ENCODE measurements at places on chromosomes 7 and 10.

- no peak for DNase-seq
Observed at GRCh38 chr10:89550509-89550908, 15.1 kb upstream of the SLC16A12 start.

GRCh38 chr10:36023939-36024338, 381.8 kb upstream of the FZD8 start:
- peak; percentile 19 for DNase-seq

DNA sequence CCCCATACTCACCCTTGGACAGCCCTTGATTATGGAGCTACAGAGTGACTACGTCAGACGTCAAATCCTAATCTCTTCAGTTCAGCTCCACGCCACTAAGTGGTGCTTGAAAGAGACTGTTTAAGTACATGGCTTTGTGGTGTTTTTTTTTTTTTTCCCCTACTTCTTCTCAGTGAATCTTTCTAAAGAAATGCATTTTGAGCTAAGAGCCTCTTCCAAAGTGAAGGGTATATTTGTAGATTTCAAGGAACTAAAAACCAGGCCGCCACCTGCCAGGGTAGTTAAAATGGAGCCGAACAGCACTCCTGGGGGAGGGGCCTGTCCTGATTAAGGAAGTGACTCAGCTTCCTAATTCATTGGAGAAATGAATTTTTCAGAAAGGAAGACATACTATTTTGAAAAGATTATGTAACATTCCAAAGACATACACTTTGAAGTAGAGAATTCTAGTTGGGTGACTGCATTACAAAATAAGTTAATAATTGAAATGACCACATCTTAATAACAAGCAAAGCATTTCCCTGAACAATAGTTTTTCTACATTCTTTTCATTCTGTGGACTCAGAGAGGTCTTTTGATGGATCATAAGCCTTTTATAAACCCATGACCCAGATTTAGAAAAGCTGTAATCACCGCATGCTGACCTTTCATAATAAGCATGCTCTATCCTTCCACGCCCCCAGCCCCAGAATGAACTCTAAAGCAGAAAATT, 20.6 kb upstream of the VPS41 start:
- no peak for DNase-seq

DNA sequence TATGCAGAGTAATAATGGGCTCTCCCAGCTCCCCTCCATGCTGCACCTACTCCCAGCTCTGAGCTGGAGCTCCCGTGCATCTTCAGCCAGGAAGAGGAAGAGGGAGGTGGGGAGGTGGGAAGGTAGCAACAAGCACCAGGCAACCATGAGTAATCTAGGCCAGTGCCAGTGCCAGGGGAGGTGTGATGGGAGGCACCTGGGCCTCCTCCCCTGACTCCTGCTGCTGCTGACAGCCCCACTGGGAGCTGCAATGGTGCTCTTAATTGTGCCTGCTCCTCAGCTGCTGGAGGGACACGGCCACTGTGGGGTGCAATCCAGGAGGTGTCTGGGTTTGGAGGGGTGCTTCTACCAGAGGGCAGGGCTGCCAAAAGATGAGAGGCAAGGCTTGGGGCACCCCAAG, 243.0 kb downstream of the PLXNA4 start:
- DNase-seq = no peak

DNA sequence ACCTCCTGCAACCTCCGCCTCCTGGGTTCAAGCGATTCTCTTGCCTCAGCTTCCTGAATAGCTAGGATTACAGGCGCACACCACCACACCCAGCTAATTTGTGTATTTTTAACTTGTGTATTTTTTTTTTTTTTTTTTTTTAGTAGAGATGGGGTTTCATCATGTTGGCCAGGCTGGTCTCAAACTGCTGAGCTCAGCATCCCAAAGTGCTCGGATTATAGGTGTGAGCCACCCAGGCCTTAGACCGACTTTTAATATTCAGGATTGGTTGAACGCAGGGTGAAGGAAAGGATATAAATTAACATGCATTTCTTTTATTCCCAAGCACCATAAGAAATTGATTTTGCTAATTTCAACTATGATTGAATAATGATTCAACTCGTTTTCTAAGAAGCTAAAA, 798.6 kb downstream of the GATA3 start:
- no peak for DNase-seq

DNA sequence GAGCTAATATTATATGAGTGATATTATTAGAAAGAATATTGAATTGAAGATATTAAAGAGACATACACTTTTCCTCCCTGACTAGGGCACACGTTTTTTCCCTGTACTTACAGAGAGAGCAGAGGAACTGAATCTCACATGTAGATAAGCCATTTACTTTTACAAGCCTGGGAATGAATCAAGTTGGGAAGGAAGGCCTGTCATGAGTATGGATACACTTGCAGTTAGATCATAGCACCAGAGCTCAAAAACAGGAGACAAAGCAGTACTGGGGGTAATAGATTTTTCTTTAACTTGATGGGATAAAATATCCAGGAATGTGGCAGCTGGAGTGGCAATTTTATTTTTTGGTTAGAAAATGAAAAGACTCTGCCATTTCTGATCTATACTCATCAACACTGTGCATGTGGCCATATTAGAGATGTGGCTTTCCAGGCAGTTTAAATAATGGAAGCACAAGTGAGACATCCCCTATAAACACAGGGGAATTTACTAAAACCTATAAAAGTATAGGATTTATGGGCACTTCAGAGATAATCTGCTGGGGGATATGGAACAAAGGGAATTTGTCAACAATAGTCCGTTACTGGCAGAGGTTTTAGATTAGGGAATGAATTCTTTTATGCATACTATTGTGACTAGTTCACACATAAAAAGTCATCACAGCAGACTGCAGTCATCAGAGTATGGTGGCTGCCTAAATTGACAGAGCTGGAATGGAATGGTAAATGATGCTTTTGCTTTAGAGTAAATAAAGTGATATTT, 657.7 kb upstream of the MBL2 start:
- no peak for DNase-seq

- no peak for DNase-seq
Observed at GRCh38 chr7:26813432-26813831, 51.0 kb downstream of the SKAP2 start.

DNA sequence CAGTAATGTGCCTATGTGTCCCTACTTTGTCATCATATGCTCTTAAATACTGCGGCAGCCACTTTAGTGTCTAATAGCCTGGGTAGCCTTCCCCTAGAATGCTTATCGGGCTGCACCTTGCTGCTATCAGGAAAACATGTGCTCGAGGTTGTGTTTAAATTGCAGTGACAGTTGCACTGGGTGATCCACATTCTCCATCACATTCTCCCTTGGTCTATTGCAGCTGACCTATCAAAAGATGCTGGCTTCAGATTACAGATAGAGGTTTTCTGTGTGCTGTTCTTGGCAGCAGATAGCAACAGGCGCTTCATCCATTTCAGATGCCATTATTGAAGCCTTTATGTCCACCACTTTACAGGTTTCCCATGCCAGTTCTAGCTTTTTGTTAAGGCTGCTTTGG, 130.1 kb upstream of the MDFIC start:
- no peak for DNase-seq

- no peak for DNase-seq
Observed at GRCh38 chr10:76883596-76883995, 754.0 kb downstream of the KCNMA1 start.

- no peak for DNase-seq
Observed at GRCh38 chr10:88221010-88221973, 357.9 kb downstream of the PTEN start.

GRCh38 chr10:29377333-29377961, 88.6 kb downstream of the LYZL1 start:
- peak; percentile 53 for DNase-seq

DNA sequence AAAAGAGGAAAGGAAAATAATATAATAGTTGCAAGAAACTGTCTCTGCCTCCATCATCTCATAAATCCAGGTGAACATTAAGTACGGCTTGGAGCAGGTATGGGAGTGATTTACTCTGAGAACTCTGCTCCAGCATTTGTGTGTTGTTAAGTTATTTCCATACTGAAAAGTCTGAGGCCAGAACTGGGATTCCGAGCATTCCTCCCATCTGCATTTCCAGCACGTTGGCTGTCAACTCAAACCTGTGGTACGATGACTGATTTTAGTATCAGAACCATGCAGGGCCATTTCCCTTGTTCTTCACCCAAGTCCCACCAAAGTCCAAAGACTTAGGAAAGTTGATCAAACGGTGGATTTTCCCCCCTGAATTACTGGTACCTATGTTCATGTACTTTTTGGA, 104.9 kb downstream of the CREB5 start:
- no peak for DNase-seq

- DNase-seq = peak; percentile 37
Observed at GRCh38 chr10:100008708-100009282, 952 bp downstream of the DNMBP start.

GRCh38 chr10:115167751-115168150, 74.6 kb downstream of the ATRNL1 start:
- no peak for DNase-seq

- peak; percentile 78 for DNase-seq
Observed at GRCh38 chr7:43758029-43758821, at the start of gene BLVRA. Gene BLVRA (plus strand): TSS chr7:43758680. CDS start chr7:43771159, 12,479 bp downstream.

DNA sequence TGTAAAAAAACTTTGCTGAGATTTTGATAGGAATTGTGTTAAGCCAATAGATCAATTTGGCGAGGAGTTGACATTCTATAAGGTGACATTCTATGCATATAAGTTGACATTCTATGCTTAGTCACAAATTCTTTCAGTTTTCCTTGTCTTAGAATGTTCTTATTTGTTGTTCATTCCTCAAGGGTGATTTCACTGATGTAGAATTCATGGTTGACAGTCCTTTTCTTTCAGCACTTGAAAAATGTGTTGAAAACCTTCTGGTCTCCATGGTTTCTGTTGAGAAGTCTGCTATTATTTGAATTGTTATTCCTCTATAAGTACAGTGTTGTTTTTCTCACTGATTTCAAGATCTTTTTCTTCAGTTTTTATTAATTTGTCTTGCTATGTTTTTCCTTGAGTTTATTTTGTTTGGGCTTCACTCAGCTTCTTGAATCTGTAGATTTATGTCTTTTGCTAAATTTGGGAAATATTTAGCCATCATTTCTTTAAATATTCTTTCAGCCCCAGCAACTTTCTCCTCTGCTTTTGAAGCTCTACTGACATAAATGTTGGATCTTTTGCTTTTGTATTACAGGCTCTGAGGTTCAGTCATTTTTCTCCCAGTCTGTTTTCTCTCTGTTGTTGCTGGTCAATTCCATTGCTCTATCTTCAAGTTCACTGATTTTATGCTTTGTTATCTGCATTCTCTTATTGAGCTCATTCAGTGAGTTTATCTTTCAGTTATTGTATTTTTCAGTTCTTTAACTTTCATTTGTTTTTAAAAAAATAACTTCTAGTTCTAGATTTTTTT, 154.9 kb downstream of the SDK1 start:
- DNase-seq = no peak

DNA sequence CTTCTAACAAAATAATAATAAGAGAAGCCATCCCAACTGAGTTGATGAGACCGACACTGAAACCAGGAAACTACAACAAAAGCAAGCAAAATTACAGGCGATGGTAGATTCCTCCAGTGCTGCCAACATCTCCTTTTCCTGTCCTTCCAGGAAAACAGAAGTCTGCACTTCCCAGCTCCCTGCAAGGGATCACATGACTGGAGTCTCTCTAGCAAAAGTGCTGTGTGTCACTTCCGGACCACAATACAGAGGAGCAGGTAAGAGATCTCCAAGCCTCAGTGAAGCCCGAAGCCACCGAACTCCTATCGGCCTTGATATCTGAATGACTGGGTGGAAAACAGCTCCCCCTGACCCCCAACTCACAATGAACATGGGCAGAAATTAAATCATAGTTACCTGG, 63.2 kb downstream of the SMURF1 start:
- no peak for DNase-seq

- no peak for DNase-seq
Observed at GRCh38 chr10:79093658-79094411, 25.1 kb downstream of the ZMIZ1 start.

GRCh38 chr10:31315453-31315852, 3.6 kb upstream of the ZEB1 start:
- no peak for DNase-seq

DNA sequence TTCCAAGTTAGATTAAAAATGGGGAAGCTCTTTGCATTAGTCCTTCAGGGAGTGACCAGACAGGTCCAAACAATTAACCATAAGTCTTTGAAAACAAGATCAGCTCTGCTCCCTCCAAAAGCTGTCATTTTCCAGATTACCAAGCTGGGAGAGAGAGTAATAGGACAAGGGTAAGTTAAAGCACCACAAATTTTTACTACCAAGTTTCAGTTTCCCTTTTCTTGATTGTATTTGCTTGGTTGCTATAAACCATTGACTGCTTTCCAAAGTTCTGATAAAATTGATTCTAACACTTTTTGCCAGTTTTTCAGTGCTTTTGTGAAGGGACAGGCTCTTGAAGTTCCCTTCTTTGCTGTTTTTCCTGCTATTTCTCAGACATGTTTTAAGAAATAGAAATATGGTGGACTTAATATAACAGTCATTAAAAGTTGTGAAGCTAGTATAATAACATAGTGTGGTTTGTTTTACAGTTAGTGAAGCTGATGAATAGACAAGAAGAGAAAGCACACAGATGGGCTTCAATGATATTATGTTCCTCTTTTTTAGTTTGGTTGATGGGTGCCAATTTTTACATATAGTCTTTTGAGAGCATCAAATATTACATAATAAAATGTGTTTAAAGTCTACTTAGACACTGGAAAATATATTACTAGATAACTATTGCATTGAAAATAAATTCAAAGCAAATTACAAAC, 40.0 kb upstream of the ZNF365 start:
- DNase-seq = no peak

- DNase-seq = peak; percentile 95
Observed at GRCh38 chr10:97584060-97584797, at the start of gene HOGA1. Gene HOGA1 (plus strand): TSS chr10:97584389. CDS start chr10:97584704, 315 bp downstream.

DNA sequence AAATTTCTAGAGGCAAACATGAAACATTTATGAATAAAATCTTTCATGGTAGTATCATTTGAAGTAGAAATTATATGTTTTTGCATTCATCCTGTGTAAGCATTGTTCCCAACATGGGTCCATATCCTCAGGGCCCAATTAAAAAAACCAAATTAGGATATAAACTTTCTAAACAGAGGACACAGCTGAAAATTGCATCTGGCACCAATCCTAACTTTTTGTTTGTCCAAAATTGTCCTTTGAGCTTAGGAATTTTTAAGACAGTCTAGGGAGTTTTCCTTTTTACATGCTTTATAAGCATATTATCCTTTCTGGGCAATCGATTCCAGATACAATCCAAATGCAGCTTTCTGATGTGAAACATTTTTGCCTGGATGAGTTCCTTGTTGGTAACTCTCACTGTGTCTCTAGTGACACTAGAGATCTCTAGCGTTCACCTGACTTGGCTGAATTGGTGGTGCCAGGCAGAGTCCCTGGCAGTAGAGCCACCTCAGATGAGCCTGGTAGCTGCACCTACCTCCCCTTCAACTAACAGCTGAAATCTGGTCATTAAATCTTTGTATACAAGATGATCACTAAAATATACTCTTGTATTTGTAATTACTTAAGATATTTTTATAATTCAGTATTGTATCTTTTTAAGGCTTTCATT, 137.6 kb upstream of the SAMD8 start:
- no peak for DNase-seq

DNA sequence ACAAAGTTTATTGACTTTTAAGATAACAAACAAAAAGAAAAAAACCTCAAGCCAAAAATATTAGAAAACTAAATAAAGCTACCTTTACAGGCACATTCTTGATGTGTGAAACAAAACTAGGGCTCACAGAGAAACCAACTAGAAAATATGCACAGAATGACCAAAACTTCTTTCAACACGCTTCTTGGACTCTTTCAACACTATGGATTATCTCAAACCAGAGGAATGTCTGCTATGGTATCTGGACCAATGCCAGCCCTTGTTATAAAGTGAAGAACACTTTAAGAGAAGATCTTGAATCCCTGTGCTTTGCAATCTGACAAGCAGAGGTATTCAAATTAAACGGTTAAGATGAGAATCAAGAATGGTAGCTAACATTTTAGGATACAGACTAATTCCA, 76.6 kb downstream of the DNAJC1 start:
- DNase-seq = peak; percentile 68

- no peak for DNase-seq
Observed at GRCh38 chr10:89685936-89686335, 15.5 kb upstream of the KIF20B start.

All from RWPE1 (cell line).